ENCODE measurements at places on chromosomes 2 and 18.

DNA sequence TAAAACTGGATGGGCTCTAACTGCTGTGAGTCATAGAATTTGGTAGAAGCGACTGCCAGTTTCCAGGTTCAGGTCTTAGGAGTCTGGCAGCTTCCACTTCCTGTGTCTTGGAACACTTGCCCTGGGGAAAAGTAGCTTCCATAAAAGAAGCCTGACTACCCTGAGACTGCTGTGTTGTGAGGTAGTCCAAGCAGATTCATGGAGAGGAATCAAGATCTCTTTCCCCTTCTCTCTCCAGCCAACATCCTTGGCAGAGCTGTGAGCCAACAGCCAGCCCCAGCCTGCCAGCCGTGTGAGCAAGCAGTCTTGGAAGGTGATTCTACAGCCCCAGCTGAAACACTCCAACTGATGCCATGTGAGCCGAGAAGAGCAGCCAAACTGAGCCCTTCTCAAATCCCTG is 33.7 kb downstream of the SLC20A1 start:
- DNase-seq, result no peak

GRCh38 chr2:182543741-182544525 is 117.1 kb upstream of the PDE1A start:
- DNase-seq, result no peak

DNA sequence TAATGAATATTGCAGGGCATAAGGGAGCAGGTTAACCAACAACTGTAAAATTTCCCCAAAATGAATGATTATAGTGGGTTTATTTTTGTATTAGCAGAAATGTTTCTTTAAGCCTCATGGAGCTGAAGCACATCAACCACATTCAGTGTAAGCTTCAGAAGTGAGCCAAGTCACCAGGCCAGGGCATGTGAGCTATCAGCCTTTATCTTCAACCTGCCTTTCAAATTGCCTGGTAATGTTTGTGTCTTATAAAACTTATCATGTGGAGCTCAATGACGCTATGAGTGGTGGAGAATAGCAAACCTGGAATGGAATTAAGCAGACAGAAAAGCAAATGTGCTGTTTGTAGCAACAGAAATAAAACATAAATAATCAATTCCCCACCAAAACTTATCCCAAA is 1068.4 kb downstream of the LRP1B start:
- DNase-seq, result no peak

DNA sequence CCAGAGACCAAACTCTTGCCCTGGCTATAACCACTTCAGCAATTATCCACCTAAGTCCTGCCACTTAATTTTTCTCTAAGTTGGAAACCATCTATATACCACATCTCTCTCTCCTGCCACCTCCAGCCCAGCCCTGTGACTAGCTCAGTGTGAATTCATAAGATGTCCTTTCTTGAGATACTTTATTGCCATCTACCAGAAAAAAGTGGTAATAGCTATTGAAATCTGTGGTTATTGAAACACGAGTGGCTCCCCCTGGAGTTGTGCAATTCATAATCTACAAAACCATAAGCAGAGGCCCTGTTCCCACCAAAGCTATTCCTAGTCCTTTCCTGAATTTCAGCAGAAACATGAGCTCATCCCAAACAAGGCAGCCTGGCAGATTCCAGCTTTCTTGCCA is 324.0 kb downstream of the TXNL1 start:
- no peak for DNase-seq

- no peak for DNase-seq
These were observed 1315.1 kb upstream of the DDX18 start for GRCh38 chr2:116499389-116499788.

DNA sequence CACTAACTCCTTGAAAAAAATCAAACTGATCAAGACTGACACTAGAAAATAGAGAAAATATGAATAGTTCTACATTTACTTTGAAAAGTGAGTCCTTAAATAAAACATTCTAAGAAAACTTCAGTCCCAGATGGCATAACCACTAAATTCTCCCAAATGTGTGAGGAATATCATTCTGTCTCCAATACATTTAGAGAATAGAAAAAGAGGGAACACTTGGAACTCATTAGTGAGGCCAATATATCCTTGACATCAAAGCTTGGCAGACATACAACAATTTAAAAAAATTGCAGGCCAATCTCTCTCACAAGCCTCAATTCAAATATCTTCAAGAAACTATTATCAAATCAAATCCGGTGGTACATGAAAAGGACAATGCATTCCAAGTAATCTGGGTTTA is 79.3 kb upstream of the TMEM247 start:
- DNase-seq, result no peak

GRCh38 chr2:140851258-140851981 is 1279.4 kb downstream of the LRP1B start:
- DNase-seq, result no peak

GRCh38 chr2:146814971-146815370 is 1029.9 kb upstream of the ACVR2A start:
- no peak for DNase-seq

DNA sequence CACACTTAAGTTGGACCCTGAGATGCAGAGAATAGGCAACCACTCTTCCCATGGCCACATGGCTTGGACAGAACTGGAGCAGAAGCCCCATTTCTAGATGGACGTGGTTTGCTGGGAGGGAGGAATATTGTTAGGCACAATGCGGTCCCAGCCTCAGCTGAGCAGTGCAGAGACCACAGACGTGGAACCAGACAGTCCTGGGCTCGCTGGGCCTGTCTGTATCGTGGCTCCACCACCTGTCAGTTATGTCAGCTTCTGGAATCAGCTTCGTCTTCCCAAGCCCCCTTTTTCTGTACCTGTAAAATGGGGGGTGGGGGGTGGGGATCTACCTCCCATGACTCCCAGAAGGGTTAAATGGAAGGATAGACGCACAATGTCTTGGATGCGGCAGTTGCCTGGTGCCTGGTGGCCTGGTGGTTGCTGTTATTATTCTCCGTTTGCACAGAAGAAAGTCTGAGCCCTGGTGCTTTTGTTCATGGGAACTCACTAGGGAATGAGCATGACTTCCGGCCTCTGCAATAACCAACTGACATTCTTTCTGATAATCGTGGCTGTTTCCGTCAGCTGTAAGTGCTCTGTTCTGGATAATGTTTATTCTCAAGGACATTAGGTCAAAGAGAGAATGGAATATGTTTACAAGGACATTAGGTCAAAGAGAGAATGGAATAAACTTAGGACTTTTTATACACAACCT is 31.4 kb downstream of the COLEC11 start:
- no peak for DNase-seq

GRCh38 chr2:206981739-206982340 is 42.5 kb downstream of the CPO start:
- DNase-seq, result peak; percentile 9

DNA sequence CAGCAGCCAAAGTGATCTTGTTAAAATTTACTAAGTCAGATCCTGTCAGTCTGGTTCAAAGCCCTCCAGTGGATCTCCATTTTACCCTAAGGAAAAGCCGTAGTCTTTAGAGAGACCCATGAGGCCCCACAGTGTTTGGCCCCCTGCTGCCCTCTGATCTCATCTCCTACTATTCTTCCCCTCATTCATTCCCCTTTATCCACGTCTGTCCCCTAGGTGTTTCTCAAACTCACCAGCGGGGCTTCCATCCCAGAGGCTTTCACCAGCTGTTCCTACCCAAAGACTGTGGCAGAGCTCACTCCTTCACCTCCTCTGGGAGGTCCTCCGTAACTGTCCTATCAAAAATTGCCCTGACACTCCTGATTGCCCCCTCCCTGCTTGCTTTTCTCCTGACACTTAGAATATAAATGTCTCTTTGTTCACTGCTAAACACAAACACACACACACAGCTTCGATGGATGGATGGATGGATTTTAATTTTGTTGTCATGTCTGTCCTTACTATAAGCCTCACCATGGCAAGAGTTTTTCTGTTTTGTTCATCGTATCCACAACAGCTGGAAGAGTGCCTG is 26.1 kb downstream of the LIMS1 start:
- no peak for DNase-seq

GRCh38 chr2:61470122-61470951 is 550 bp downstream of the USP34 start:
- DNase-seq, result peak; percentile 76

Measured in HuH-7.5 (cell line).